Astrocyte of the hippocampus (primary cell): ENCODE measurements at places on chromosomes 13 and 19.

- DNase-seq = peak; percentile 75
Observed at GRCh38 chr13:44044547-44045179, 165.0 kb downstream of the LACC1 start.

DNA sequence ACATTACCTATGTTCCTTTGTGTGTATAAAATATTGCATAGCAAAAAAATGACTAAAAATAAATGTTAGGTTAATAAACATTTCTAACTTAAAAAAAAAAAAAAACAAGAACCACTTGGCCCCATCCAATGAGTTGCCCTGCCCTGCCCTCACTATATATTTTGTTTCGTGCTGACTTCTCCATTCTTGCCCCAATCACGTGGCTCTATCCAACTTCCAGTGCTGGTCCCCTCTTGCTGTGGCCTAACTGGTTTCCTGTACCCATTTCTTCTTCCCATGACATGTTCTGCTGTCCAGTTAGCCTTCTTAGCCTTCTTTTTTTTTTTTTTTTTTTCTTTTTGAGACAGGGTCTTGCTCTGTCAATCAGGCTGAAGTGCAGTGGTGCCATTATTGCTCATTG lies 151.6 kb downstream of the FOXO1 start:
- no peak for DNase-seq

GRCh38 chr13:74210693-74211393 lies 76.6 kb upstream of the KLF12 start:
- DNase-seq = peak; percentile 81

DNA sequence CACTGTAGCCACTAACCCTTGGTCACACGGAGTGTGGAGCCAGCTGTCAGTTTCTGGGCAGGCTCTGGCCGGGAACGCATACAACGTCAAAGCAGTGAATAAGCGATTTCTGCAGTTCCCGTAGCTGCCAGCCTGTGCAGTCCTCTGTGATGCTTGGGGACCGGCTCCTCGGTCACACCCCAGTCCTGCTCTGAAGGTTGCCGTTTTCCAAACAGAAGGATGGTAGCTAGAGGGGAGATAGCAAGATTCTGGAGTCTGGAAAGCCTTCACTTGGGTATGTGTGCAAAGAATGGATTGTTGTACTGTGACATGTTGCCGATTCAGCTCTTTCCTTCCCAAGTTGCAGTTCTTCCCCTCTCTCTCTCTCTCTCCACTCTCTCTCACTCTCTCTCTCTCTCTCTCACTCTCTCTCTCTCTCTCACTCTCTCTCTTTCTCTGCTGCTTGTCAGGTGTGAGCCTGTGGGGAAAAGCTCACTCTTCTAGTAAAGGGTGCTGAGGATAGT lies 38.7 kb upstream of the C1QTNF9 start:
- DNase-seq = peak; percentile 73

- no peak for DNase-seq
Observed at GRCh38 chr13:21328836-21329477, 130.1 kb downstream of the ZDHHC20 start.

GRCh38 chr19:33399081-33399744 lies 25.7 kb downstream of the CEBPG start:
- DNase-seq = no peak

GRCh38 chr13:75416327-75417011 lies 65.5 kb downstream of the TBC1D4 start:
- no peak for DNase-seq

DNA sequence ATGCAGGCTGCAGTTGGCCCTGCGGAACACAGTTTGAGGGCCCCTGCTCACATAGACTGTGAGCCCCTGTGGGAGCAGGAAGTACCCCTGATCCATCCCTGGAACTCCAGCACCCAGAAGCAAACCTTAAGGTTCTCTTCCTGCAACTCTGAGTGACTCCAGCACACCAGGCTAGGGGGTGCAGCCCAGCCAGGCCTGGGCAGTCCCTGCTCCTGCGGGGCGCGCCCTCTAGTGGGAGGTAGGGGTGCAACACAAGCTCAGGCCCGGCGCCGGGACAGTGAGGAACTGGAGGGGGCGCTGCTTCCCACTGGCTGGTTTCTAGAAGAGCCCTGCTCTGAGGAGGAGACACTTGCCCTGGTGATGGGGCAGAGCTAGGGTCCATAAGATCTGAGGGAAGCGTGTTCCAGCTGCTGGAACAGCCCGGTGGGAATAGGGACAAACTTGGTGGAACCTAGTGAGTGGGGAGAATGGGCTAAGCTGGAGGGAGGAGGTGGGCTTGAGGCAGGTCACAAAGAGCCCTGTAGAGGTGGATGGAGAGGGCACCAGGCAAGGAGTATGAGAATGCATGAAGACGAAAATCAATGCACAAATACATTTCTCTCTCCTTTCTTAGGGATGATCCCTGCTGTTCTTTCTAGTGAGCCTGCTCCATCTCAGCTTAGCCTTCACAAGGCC lies 5.0 kb downstream of the ZSCAN5A start:
- DNase-seq = peak; percentile 25

GRCh38 chr13:66353664-66354063 lies 876.5 kb downstream of the PCDH9 start:
- peak; percentile 63 for DNase-seq

DNA sequence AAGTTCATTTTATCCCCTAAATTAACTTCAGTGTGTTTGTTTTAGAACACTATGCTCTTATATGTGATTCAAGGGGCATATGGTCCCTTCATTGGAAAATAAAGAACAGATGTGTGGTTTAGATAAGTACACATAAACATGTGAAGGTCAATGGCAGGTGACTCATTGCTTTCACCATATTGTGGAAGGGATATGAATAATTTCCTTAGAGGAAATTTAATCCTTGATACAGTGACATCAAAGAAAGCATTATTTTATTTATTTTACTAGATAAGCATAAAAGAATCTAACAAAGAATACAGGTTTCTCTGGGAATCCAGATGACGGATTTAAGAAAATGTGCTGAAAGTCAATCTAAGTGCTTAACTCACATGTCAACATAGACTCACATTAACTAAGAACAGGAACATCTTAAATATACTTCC lies 373.5 kb downstream of the KCTD12 start:
- peak; percentile 50 for DNase-seq

GRCh38 chr19:1102407-1103131 lies 1.2 kb upstream of the GPX4 start:
- DNase-seq = peak; percentile 98

DNA sequence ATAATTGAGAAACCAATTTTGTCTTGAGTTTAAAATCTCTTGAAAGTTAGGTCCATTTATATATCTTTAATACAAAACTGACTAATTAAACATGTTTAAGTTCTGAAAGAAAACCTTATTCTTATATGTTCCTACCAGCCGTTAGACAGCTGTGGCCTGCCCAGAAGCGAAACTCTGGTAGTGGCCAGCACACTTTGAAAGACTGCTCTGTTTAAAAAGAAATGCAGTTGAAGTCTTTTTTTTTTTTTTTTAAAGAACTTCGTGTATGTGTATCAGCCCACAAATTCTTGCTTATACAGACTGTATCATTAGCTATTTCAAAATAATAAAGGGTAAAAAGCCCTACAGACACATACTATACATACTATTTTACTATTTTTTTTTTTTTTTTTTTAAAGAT lies 34.0 kb downstream of the KCTD4 start:
- no peak for DNase-seq

- DNase-seq = peak; percentile 96
Observed at GRCh38 chr13:105442949-105443699, 1092.3 kb downstream of the EFNB2 start.

GRCh38 chr13:91168386-91168711 lies 179.1 kb upstream of the MIR17HG start:
- no peak for DNase-seq

GRCh38 chr13:98221234-98221633 lies 44.2 kb upstream of the RNF113B start:
- DNase-seq = no peak

- peak; percentile 20 for DNase-seq
Observed at GRCh38 chr19:55005684-55006488, 32.2 kb downstream of the GP6 start.

DNA sequence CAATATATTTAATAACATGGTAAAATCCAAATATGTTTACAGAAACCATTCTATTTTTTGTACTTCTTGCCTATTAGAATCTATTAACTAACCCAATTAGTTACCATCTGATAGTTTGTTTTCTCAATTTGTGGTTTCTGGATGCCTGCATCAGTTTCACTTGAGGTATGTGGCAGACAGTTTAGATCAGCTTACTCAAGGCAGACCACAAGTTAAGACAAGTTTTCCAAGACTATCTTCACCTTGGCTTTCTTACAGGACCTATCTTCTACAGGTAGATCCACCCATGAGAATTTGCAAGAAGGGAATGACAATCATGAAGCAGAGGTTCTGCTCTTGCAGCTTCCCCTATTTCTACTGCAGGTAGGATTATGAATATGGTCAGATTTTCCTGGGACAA lies 458.6 kb downstream of the DACH1 start:
- DNase-seq = no peak

- peak; percentile 70 for DNase-seq
Observed at GRCh38 chr19:45952686-45953505, 20.8 kb downstream of the NOVA2 start.

DNA sequence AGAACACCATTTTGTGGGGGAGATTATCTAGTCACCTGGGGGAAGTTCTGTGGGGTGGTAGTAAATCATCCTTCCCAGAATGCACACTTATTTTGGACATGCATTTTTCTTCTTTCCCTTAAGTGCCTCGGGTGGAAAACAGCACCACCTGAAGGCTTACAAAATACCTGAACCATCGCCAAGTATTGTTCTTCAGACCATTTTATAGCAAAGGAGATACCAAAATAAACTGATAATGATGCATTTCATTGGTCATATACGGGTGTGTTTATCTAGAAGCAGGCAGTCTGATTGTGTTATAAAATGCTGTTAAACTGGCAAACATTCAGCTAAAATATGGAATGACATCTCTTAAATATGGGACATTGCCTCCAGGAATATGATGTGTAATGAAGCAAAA lies 1034.7 kb downstream of the SLITRK1 start:
- no peak for DNase-seq

DNA sequence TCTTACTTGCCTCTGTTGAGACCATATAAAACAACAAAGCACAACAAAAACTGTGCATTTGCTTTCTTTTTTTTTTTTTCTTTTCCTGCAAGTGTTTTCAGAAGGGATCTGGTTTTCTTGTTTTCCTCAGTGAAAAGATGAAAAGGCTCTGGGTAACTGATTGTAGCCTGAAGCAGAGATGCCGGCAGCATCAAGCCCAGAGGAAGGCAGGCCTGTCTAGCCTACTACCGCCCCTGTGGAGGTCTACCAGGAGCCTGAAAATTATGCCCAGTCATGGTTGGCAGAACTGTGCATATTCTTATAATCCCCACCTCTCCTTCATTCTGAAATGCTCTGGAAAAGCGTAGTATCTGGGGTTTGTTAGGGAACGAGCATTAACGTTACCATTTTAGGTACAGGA lies 32.6 kb upstream of the MEDAG start:
- DNase-seq = peak; percentile 56

- DNase-seq = no peak
Observed at GRCh38 chr19:6828698-6829633, 56.5 kb downstream of the VAV1 start.

GRCh38 chr19:29439021-29439420 lies 86.8 kb upstream of the VSTM2B start:
- no peak for DNase-seq

- DNase-seq = no peak
Observed at GRCh38 chr19:48493718-48494401, 17.8 kb downstream of the LMTK3 start.

DNA sequence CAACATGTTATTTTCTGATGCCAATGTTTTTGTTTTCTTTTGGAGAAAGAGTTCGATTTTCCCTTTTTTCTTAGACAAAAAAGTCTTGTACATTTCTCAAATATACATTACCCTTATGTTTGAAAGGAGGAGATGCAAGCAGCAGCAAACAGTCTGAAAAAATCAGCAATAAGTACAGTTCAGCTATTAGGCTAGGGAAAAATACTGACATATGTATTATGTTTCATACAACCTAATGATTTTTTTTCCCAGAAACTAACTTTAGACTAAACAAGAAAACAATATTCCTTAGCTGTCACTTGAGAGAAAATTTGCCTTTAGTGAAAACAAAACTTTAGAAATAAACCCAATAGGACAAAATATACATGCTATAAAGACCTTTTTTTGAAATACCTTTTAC lies 1223.5 kb downstream of the SLITRK1 start:
- DNase-seq = no peak

GRCh38 chr19:10503002-10503789 lies at the start of gene KEAP1:
TSS of gene KEAP1 (minus strand) at chr19:10503356. CDS start at chr19:10500033, 3,323 bp downstream.
- DNase-seq = peak; percentile 55

- DNase-seq = peak; percentile 90
Observed at GRCh38 chr19:38691938-38692457, 44.5 kb downstream of the ACTN4 start.

DNA sequence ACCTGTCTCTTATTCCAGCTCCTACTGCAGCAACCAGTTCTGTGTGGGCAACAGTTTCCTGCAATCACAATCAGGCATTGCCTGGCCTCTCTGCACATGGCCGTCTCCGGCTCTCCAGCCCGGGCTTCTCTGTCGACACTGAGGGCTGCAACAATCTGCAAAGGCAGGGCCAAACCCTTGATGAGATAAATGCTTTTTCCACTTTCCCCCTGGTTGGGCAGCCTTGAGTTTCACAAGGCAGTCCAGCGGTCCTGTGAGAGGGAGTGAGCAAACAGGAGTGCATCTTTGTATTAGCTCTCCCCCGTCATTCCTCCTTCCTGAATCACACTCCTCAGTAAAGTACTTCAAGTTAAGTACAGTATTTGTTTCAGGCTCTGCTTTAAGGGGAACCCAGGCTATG lies 40.7 kb upstream of the VWA8 start:
- peak; percentile 80 for DNase-seq

GRCh38 chr13:60258349-60258748 lies 94.6 kb upstream of the DIAPH3 start:
- DNase-seq = no peak

- no peak for DNase-seq
Observed at GRCh38 chr13:43478211-43478610, 308.6 kb downstream of the ENOX1 start.

- no peak for DNase-seq
Observed at GRCh38 chr13:47508527-47509228, 492.4 kb downstream of the SUCLA2 start.

GRCh38 chr13:49530457-49530856 lies 34.7 kb downstream of the PHF11 start:
- no peak for DNase-seq

GRCh38 chr19:31674503-31675192 lies 325.4 kb upstream of the TSHZ3 start:
- peak; percentile 64 for DNase-seq

GRCh38 chr13:98771838-98772611 lies 19.6 kb upstream of the SLC15A1 start:
- no peak for DNase-seq

DNA sequence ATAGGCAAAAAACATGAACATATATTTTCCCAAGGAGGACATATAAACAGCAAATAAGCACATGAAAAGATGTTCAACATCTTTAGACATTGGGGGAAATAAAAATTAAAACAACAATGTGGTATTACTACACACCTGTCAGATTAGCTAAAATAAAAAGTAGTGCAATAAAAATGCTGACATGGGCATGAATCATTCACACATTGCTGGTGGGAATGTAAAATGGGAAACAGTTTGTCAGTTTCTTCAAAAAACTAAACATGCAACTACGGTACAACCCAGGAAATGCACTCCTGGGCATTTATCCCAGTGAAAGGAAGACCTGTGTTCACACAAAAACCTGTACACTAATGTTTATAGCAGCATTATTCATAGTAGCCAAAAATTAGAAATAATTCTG lies 5.3 kb upstream of the SUCLA2 start:
- peak; percentile 5 for DNase-seq

GRCh38 chr19:29507081-29507860 lies 18.5 kb upstream of the VSTM2B start:
- no peak for DNase-seq
